ENCODE measurements at places on chromosomes 6 and 20.

DNA sequence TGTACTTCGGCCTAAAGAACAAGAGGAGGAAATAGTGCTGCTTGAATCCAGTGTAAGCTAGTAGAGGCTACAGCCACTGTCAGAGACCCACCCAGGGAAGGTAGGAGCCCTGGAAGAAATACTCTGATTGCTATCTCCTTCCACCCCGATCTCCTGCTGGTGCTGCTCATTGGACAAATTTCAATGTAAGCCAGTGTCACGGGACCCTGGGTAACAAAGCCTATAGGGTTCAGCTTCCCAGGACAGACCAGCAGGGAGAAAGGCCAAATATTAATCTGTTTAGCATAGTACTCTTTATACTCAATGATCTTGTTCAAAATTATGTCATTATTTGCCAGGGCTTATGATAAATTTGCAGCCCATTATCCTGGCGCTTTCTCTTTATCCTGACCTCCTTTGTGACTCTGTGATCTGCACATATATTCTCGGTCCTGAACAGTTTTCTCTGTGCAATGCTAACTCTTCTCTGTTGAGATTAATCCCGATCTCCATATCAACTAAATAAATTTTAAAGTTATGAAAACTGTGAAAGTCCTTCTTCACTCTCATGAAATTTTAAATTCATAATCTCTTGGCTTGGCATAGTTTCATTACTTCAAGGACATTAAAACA lies 218.8 kb upstream of the PREP start:
- DNase-seq: no peak

GRCh38 chr6:50390416-50390815 lies 322.9 kb upstream of the TFAP2D start:
- DNase-seq: no peak

DNA sequence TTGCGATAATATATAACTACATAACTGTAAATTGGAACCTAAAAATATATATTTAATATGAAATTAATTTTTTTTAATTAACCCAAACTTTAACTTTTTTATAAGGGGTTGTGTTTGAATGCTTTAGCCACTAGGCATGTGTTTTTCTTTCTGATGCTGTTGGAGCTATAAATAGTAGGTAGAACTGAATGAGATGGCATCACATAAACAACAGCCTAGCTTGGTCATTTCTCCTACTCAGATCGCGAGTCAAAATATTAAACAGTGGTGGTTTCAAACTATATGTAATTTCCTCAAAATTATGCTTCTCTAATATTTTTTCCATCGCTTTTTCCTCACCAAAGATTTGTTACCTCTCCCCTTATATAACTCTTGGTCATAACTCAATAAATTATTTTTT lies 243.2 kb downstream of the ARID1B start:
- no peak for DNase-seq

DNA sequence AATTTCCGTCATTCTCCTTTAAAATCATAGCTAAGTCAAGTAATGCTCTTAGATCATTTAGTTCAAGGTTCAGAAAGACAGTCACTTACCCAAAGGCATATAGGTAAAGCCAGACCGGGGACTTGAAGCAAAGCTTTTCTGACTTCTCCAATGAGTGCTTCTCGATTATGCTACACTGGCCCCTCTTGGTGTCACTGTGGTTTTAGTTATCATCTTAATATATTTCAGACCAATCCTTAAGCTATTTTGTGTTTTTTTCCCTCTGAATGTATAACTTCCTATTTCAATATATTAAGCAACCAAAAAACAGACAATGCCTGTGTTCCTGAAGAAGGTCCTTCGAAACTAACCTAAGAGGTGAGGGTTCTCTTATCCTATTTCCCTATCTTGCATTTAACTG lies 3.9 kb downstream of the PRDM1 start:
- DNase-seq: no peak

GRCh38 chr20:11882651-11883050 lies 35.0 kb upstream of the BTBD3 start:
- DNase-seq: no peak

GRCh38 chr6:24149296-24149695 lies 23.3 kb downstream of the NRSN1 start:
- DNase-seq: no peak

DNA sequence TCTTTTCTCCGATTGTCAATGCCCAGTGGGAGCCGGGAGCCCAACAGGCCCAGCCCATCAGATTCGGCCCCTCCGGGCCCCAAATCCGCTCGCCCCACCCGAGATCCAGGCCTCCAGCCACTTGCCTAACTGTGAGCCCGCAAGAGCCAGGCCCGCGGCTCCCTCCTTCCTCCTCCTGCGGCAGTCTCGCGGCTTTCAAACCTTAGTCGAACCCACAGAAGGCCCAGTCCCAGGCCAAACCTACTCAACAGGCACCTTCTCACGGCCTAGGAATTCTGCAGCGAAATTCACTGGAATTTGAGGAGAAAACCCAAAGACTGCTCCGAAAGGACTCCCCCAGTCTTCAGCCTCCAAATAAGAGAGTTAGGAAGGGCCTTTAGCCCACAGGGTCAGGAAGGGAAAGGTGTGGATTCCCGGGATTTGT lies 2.8 kb upstream of the TFAP2A start:
- DNase-seq: no peak

DNA sequence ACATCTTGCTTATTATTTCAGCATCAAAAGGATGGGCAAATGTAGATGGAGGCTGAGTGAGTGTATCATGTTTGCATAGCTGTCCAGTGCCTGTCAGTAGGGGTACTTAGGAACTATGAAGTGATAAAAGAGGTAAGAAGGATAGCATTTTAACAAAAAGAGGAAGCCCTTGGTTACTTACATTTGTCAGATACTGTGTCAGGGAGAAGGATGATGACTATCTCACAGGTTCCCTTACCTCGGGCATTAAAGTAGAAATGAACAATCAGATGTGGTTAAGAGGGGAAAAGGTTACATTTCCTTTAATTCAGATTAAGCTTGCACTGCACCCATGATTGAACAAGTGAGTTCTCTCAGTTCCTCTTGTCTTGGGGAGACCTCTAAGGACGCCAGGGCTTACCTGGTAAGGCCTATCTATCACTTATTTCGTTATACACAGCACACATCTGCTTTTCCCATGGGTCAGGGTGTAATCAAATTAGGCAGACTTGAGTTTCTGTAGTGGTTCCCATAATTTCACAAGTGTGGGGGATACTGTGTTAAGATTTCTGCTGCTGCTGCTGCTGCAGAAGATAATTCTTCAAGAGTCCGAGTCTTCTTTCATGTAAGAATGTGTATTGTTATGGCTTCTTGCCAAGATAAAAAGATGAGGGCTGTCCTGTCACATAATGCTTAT lies 4.5 kb downstream of the FOXO3 start:
- no peak for DNase-seq

GRCh38 chr20:43379239-43379917 lies 78.3 kb upstream of the SRSF6 start:
- no peak for DNase-seq

GRCh38 chr6:18748314-18748713 lies 361.2 kb downstream of the RNF144B start:
- no peak for DNase-seq
